ENCODE measurements at places on chromosomes 16 and 17.

- no peak for DNase-seq
Observed at GRCh38 chr17:80997424-80998117, 5.9 kb downstream of the CHMP6 start.

- DNase-seq = no peak
Observed at GRCh38 chr17:50875074-50875473, 8.9 kb upstream of the TOB1 start.

GRCh38 chr17:42230225-42230624, 35.9 kb upstream of the GHDC start:
- DNase-seq = no peak

DNA sequence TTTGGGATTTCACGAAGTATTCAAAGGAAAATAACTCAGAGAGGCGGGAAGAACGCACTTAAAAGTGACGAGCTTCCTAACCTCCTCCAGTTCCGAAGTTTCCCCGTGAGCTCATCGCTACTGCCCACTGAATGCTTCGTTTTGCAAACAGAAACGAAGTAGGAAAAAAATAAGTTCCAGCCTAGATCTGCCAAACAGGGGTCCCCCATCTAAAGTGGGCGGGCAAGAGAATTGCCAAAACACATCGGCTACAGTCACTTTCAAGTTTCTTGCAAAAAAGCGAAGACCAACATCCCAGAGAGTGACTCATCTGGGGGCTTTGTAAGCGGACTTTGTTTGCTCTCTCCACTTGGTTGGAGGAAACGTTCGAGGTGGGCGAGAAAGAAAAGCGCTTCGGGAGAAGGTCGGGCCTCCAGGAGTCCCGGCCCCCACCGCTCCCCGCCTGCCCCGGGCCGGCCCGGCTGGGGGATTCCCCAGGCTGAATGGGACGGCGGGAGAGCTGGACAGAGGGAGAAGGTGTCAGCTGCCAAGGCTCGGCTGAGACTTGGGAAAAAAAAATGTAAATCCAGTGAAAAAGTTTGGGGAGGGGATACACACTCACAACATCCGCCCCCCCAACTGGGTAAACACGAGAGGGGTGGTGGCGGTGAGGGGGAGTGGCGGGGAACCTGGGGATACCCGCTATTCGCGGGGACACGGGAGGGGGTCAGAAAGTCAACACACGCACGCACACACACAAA, 1.0 kb downstream of the VEZF1 start:
- DNase-seq = no peak
